ENCODE measurements at places on chromosomes 13 and 19.

DNA sequence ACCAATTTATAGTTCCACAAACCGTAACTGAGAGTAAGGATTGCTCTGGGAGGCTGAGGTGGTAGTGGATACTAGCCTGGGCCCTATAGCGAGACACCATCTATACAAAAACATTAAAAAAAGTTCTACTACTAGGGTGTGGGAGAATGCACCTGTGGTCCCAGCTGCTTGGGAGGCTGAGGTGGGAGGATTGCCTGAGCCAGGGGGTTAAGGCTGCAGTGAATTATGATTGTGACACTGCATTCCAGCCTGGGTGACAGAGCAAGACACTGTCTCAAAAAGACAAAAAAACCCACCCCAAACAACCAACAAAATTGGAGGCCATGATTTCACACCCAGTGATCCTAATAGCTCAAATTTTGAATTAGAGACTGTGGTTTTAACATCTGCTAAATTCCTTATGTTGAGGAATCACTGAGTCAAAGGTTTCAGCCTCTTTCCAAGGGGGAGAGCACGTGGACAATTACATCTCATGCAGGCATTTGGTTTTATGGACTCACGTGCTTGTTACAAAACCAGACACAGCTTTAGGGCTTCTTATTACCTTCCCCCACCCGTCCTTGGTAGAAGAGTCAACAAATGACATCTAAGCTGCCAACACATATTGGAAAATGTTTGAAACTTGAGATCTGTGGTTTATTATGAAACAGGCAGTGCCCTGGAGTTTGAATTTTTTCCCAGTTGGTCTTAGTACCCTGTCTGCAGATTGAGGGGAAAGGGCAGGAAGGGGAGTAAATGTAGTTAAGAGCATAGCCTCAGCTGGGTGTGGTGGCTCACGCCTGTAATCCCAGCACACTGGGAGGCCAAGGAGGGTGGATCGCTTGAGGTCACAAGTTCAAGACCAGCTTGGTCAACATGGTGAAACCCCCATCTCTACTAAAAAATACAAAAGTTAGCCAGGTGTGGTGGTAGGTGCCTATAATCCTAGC, 18.5 kb downstream of the CYP2A6 start:
- peak; percentile 98 for DNase-seq

DNA sequence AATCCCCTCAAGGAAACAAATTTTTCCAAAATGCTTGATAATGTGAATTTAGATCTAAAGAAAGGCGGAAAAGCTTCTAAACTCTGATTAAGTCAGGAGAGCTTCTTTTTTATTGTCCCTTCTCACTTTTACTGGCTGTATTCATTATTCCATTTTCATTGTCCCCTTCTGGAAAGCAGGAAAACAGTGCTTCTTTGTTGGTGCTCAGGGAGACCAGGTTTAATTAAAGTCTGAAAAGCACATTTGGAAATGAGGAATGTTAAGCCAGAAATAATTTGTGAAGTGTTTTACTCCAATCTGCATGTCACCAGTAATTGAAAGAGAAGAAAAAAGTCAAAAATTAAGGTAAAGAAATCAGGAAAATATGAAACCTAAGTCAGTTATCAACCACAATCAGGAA, 43.5 kb upstream of the TSC22D1 start:
- DNase-seq, result no peak

GRCh38 chr19:35249146-35249847, 495 bp downstream of the LSR start:
- no peak for DNase-seq

DNA sequence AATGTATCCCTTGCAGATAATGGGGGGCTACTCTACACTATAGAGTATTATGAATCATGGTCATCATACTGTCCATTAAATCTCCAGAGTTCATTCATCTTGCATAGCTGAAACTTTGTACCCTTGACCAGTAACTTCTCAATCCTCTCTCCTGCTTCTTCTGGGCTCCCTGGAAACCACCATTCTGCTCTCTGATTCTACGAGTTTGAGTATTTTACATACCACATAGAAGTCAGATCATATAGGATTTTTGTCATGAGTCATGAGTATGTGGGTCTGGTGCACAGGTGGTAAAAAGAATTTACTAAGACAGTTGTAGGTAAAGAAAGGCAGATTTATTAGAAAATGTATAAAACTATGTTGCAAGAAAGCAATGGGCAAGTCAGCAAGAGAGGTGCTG, 41.9 kb downstream of the WTIP start:
- DNase-seq, result no peak

Measured in GM04504 (cell line).